ENCODE measurements at places on chromosomes 5 and 9.

GRCh38 chr9:35112257-35113020 is 3.2 kb downstream of the ATOSB start:
- DNase-seq, result no peak

- DNase-seq, result peak; percentile 44
Measured at GRCh38 chr5:23820765-23821471, 313.5 kb downstream of the PRDM9 start.

DNA sequence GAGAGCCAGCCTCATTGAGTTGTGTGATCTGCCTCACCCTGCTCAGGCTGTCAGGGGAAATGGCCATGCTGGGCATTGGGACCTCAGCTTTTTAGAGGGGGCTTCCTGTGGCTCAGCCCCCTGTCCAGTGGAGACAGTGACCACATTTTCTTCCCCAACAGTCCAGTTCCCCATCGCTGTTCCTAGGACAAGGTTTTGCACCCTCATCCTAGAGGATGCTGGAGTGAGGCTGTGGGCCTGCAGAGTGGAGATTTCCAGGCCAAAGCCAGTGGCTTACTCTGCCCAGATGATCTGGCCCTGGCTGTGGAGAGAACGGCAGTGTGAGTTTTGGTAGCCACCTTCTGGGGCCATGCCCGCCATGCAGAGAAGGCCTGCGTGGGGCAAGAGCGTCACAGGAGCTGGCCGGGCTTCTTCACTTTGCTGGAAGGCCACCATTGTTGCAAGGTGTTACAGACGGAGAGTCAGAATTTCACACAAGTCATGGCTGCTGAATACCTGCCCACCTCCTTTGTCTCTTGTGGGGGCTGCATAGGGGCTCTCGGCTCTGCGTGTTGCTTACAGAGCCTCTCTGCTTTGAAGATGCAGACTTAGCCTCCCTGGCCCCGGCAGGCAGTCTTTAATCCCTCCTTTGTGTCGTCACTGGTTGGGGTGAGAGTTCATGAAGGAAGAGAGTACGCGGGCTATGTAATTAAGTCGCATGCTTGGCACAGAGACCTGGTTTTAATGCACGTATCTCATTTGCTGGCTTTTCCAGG is 35.2 kb upstream of the PITX1 start:
- DNase-seq, result no peak

GRCh38 chr9:101140764-101141163 is 112.2 kb downstream of the PLPPR1 start:
- no peak for DNase-seq

GRCh38 chr9:136484153-136485048 is 1.6 kb upstream of the SEC16A start:
- no peak for DNase-seq

GRCh38 chr5:177195307-177195952 is 61.9 kb downstream of the NSD1 start:
- no peak for DNase-seq

DNA sequence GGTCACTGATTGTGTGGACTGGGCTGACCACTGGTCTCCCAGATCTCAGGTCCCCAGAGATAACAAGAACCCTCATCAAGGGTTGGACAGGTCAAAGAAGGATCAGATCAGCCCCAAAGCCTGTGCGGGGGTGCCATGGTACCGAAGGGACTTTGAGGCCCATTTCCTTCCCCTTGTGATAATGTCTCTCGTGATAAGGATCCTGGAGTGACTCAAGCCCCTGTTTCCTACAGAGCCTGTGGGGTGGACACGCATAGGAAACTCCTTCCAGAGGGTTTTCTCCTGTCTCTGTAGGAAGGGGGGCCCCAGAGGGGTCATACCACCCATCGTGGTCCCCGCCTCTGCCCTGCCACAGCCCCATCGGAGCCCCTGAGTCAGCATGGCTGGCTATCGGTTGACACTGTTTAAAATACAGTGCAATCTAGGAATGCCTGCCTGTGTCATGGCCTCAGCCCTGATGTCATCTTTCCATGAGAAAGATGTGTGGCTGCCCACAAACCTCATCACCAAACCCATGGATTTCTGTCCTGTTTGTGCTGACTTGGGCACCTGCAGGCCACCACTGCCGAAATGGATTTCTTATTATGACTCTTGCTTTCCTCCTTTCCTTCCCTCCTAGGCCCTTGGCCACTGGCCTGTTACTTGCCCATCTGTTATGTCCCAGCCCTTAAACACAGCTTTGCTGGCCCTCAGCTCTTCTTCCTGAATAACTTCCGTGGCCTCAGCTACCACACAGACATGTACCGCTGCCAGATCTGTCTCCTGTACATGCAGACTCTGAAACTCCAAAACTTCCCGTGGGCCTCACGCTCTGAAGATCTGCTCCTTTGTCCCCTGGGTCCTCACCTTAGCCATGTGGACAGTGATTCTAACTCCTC is 2.9 kb upstream of the CSF2 start:
- DNase-seq, result no peak

GRCh38 chr9:85514256-85514655 is 227.5 kb downstream of the AGTPBP1 start:
- DNase-seq, result no peak

DNA sequence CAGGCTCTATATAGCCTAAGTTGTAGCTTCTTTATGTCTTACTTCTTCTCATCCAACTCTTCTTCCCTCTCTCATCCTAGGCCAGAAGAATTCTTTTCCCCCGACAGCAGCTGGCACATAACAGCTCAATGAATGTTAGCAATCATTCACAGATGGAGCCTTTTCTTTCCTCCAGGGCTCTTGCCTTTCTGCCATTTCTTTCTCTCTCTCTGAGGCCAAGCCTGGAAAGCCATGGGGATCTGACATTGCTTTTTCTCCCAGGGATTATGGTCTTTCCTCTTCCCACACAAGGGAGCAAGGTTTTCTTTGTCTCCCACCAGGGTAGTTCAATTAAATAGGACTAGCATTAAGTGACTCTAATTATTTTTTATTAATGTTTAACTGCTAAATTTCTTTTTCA is 20.5 kb downstream of the SMIM15 start:
- DNase-seq, result no peak

- peak; percentile 80 for DNase-seq
Measured at GRCh38 chr9:128863647-128864046, 18.1 kb downstream of the KYAT1 start.

- no peak for DNase-seq
Measured at GRCh38 chr9:93149361-93149760, 15.3 kb upstream of the NINJ1 start.

- no peak for DNase-seq
Measured at GRCh38 chr5:116440457-116441001, 134.1 kb downstream of the SEMA6A start.

GRCh38 chr5:118430076-118430475 is 558.3 kb downstream of the DTWD2 start:
- DNase-seq, result no peak

DNA sequence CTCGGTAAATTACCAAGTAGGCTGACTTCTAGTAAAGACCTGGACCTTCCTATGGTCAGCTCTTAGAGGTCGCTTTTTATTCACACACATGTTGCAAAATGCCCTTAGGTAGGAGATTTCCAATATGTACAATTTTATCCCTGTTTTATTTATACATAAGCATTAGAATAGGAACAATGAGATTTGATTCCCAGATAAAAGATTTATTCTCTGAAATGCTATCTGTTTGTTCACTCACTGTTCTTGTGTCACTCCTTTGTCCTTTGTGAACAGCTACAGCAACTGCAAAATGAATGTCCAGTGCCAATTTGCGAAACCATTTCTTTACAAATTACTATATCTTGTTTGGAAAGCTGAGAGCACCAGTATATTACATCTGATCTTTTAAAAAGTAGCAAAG is 991.5 kb upstream of the TYRP1 start:
- no peak for DNase-seq

GRCh38 chr5:40406741-40407211 is 272.9 kb upstream of the PTGER4 start:
- DNase-seq, result no peak

DNA sequence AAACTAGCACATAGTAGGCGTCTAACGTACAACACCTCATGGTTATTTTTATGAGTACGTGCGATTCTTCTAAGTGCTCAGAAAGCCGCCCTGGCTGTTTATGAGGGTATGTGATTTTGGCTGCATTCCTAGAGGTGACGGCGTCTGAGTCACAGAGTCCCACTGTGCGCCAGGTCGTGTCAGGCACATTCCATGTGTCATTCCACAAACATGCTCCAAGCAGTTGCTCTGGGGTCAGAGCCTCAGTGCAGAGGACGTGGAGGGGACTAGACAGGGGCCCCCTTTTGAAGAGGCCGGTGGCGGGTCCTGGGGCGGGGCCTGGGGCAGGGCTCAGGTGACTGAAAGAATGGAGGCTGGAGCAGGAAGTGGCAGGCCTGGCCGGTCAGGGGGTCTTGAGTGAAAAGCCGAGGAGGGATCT is 51.9 kb downstream of the NEK6 start:
- DNase-seq, result no peak

- DNase-seq, result peak; percentile 78
Measured at GRCh38 chr9:22240619-22241018, 206.0 kb upstream of the DMRTA1 start.

DNA sequence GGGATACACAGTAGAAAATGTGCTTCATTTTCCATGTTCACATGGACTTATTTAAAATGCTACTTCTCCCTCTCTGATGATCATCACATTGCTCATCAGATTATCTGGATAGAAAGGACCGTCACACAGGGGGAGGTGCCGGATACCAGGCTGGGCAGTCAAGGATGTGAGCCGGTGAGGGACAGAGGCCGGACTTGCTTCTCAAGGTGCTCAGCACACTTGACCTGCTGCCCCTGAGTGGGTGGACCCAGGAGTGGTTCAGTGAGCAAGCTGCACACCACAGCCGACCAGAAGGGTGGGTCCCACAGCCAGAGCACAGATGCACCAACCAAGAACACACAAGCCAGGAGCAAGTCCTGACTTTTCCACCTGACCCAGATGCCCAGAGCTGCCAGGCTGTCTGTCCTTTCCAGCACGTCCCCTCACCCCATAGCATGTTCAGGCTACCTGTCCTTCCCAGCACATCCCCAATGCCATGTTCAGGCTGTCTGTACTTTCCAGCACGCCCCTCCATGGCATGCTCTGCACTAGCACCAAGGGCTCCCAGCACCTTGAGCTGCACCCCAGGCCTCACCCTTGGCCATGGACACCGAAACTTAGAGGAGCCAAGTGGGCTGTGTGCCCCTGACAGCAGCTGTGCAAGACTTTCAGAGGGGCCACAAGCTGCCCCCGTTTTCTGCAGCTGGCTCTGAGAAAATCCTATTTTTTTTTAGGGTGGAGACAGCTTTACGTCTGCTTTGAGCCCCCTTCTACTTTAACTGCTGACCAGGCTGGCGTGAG is 77.8 kb downstream of the SECISBP2 start:
- no peak for DNase-seq

- no peak for DNase-seq
Measured at GRCh38 chr9:89799766-89800165, 195.0 kb downstream of the GADD45G start.

DNA sequence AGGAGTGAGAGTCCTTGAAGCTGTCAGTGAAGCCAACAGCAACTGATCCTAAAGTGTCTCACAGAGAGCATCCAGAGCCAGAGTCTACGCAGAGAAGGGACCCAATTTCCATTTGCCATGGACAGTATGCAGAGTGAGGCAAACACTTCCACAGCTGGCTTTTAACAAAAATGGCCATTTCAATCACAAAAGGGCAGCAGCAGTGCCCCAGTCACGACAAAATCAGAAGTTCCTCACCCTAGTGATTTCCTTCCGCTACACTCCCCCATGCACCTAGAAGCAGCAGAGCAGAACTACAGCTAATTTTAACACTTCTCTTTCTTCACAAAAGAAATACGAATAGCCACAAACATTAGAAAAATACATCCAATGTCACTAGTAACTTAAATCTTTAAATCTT is 27.9 kb downstream of the FBXW11 start:
- no peak for DNase-seq

GRCh38 chr5:141696431-141696830 is 14.4 kb upstream of the ARAP3 start:
- DNase-seq, result no peak

- DNase-seq, result peak; percentile 44
Measured at GRCh38 chr5:146878476-146879172, at the start of gene PPP2R2B. Gene PPP2R2B, minus strand, starts transcription at chr5:146878757.

DNA sequence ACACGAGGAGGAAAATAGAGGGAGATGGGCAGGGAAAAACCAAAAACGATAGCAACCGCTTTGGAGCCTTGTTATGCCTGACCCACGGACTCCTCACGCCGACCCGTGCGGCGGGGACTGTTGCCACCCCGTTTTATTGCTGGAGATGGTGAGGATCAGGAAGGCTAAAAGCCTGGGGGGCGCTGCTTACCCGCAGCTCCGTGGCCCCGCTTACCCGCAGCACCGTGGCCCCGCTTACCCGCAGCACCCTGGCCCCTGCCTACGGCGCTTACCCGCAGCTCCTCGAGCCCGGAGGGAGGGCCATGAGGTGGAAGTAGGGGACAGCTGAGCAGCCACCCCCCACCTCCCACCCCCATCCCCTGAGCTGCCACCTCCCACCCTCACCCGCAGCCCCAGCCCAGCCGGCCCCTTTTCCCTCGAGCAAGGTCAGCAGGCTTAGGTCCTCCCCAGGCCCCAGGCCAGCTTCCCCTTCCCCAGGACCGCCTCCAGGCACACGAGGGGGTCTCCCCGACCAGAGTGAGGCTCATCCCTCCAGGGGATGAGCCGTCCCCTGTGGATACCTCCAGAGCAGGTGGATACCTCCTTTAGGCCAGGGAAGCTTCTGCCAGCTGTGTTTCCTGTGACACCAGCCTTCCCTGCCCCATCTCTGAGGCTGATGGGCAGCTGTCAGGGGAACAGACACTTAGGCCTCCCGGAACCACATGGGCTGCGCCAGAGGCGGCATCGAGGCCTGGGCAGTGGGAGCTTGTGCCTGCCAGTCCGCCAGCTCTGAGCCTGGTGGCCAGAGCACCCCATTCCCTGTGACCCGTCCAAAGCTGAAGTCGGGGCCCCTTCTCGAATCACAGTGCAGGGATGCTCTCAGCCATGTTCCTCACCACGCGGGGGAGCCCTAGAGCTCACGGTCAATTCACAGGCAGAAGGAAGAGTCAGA is 92.3 kb downstream of the LMX1B start:
- peak; percentile 67 for DNase-seq

GRCh38 chr5:123088031-123088805 is 823 bp upstream of the PRDM6 start:
- no peak for DNase-seq

DNA sequence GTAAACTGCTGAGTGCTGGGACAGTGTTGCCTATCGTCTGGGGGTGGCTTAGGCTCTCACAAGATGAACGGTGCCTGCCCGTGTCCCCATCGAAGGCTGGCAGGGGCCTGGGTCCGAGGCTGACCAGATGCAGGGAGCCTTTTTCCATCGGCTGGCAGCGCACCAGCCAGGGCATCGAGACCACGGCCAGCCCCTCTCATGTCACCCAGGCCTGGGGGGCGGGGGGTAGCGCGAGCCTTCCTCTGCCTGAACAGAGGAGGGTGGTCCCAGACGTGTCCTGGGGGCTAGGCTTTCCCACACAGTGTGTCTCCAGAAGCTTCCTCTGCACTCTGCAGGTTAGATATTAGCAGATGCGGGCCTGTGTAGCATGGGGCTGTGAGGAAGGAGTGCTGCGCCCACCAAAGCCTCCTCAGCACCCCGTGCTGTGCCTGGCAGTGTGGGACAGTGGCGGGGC is 17.3 kb downstream of the FGD3 start:
- no peak for DNase-seq

GRCh38 chr9:124054582-124055227 is 43.1 kb downstream of the LHX2 start:
- DNase-seq, result peak; percentile 77

GRCh38 chr5:107063511-107063910 is 607.2 kb downstream of the EFNA5 start:
- DNase-seq, result no peak
